ENCODE measurements at places on chromosomes 7 and 10.

GRCh38 chr7:69982197-69982596 is 383.9 kb downstream of the AUTS2 start:
- DNase-seq = no peak

DNA sequence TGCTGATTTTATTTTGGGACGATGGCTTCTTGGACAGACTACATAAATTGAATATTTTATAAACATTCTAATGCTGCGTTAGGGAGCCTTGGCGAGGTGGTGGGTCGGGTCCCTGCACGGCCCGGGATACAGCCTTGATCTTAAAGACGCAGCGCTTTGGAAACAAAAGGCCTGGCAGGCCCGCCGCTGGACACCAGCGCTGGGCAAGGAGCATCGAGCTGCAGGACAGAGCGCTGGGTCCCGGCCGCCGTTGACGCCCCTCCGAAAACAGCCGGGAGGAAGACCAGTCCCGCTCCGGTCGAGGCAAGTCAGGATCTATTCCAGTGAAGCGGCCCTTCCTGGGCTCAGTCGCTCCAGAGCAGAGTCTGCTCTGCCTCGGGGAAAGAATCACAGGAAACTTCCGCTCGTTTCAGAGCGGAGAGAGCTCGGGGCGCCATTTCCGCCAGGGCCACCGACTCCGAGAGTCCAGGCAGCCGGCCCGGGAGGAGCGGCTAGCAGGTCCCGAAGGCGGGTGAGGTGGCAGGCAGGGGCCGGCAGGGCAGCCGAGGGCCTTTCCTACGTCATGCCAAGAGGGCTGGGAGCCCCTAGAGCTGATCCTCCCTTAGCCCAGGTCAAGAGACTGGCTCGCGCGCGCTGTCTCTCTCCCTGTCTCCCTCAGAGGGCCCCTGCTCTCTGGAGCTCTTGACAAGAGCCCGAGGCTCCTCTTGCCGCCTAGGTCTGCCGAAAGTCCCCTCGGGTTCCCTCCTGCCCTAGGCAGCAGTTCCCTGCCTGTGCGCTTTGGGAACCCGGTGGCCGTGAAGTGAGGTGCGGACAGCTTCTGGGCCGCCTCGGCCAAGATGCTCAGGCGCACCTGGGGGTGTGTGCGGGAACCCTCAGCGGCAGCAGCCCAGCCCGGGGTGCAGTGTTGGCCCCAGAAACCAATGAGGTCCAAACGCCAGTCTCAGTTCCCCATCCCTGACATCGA is 1.4 kb upstream of the DRGX start:
- DNase-seq = no peak

- no peak for DNase-seq
Observed at GRCh38 chr10:3829156-3830050, 44.4 kb upstream of the KLF6 start.

- DNase-seq = no peak
Observed at GRCh38 chr10:77664696-77665095, 27.1 kb upstream of the KCNMA1 start.

DNA sequence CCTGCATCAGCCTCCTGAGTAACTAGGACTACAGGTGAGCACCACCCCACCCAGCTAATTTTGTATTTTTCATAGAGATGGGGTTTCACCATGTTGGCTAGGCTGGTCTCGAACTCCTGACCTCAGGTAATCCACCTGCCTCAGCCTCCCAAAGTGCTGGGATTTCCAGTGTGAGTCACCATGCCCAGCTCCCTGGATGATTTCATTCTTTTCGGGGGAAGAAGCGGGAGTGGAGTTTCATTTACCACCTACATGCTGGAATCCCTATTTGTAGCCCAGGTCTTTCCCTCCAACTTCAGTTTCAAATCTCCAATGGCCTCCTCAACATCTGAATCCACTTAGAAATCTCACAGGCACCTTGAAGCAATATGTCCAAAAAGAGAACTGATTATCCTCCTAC is 2.9 kb upstream of the BTRC start:
- DNase-seq = no peak

DNA sequence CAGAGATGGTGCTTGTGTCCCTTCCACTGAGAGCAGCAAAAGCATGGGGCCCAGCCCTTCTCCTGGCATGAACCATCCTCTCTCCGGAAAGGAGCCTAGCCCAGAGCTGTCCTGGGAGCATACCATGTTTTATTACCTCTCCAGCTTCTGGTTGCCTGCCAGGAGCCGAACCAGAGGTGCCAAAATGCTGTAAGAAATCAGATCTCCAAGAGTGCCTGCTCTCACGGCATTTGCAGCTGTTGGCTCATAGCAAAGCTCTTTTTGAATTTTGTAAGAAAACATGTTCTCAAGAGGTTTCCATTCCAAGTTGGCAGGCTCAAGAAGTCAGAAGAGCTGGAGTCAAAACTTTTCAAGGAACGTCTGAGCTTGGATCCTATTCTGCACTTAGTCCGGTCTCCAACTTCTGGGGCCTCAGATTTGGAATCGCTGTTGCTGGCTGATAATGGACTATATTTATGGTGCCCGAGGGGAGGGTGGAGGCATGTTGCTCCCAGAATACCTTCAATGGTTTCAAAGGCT is 211.7 kb upstream of the MKI67 start:
- DNase-seq = no peak

DNA sequence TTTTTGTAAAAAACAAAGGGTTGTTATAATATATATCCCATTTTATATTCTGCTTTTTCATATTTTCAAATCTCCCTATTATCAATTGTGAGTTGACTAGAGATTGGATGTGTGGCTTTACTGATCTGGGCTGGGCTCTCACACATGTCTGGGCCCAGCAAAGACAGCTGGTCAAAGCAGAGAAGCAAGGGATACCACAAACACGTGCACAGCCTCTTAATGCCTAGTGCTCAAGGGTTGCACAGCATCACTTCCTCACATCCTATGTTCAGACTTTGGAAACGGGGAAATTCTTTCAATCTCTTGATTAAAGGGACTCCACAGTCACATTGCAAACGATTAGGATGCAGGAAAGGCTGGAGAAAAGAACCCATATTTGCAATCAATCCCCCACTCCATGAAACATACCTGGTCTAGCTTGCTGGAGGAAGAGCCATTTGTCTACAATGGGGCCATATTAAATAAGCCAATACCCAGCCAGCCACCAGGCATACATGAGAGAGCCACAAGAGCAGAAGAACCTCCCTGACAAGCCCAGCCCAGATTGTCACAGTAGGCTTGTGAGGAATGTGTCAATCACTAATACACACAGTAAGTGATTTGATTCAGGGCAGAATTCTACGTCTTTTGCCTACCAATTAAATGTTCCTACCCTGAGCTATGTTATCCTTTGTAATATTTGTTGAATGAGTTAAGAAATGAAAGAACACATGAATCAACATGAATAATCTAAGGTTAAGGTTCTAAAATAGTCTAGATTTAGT is 431.2 kb downstream of the TNS3 start:
- no peak for DNase-seq

GRCh38 chr7:156074982-156075615 is 262.8 kb upstream of the SHH start:
- DNase-seq = no peak

DNA sequence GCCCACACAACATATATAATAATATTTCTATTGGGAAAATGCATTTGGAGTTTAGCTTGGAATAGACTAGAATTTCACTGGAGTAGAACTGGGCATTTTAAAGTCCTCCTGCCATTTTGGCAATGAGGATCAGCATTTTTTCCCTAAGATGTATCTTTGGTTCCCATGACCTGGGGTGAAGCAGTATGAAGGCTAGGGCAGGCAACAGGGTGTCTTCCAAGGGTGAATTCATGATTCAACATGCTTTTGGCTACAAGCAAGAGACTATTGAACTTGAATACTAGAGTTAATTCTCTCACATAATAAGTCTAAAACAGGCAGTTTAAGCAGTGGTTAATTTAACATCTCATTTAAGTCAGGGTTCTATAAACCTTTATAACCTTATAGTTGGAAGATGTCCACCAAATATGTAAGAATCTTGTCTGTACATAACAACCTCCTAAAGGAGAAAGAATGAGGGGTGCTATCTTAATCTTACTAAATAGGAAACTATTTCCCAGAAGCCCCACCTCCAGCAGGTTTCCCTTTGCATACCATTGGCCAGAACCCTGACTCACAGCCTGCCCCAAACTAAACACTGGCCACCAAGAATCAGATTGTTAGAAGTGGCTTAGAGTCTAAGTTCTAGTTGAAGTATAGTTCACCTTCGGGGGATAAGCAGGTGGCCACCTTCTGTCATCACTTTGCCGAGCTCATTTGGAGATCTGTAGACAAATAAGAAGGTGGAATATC is 96.0 kb upstream of the PRPS1L1 start:
- no peak for DNase-seq

DNA sequence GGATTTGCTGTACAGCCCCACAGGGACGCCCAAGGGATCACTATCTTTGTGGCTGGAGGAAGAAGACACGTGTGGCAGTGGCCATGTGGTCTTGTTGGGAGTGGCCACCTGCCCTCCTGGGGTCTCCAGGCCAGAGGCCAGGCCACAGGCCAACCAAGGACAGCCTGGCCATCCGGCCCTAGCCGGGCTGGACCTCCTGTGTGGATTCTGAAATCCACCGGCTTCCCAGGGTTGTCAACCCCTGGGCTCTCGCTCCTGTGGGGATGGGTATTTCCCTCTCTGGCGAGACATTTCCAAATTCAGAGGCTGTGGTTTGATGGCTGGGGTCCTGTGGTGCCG is 31.5 kb upstream of the CFAP46 start:
- DNase-seq = no peak

- DNase-seq = no peak
Observed at GRCh38 chr7:93958651-93959050, 37.1 kb downstream of the GNG11 start.

- DNase-seq = no peak
Observed at GRCh38 chr10:31708046-31708445, 220.6 kb downstream of the ARHGAP12 start.

GRCh38 chr10:49149881-49150280 is 16.1 kb upstream of the FAM170B start:
- no peak for DNase-seq

DNA sequence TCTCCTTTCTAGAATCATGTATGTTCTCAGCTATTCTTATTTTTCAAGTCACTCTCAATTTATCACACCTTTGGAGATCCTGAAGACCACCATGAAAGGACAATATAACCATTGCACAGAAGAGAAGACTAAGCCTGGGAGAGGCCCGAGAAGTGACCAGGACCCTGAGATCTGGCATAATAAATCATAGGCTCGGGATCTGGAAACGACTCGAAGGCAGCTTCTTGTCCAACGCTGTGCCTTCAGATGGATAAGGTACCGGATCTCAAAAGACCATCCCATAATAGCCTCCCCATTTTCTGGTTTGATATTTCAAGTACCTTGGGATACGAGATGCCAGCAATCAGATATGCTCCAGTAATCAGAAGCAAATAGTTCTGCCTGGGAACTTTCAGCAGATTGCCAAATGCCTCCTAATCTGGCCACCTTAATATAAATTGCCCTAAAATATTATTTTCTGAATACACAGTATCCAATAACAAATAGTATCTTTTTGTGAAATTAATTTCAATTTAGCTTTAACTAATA is 179.2 kb upstream of the ZMIZ1 start:
- no peak for DNase-seq

- DNase-seq = no peak
Observed at GRCh38 chr7:149776848-149777407, 3.5 kb upstream of the ZNF467 start.

DNA sequence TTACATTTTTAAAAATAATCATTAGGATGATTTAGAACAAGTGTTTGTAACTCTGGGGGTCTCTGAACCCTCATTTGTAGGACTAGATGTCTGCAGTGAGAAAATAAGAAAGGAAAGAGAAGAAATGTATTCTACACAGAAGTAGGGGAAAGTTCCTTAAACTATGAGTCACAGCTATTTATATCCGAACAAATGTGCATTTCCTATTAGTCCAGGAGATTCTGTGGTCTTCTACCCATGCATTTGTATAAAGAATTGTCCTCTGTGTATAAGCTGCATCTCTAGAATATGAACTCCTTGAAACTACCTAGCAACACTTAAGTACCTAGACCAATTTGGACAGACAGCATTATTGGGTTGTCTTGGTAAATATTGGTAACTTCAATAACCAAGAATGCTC is 15.9 kb upstream of the CD36 start:
- no peak for DNase-seq

GRCh38 chr7:27187475-27188385 is 2.7 kb upstream of the HOXA11 start:
- no peak for DNase-seq

Data from GM20000 (cell line).